ENCODE measurements at places on chromosomes 4 and X.

DNA sequence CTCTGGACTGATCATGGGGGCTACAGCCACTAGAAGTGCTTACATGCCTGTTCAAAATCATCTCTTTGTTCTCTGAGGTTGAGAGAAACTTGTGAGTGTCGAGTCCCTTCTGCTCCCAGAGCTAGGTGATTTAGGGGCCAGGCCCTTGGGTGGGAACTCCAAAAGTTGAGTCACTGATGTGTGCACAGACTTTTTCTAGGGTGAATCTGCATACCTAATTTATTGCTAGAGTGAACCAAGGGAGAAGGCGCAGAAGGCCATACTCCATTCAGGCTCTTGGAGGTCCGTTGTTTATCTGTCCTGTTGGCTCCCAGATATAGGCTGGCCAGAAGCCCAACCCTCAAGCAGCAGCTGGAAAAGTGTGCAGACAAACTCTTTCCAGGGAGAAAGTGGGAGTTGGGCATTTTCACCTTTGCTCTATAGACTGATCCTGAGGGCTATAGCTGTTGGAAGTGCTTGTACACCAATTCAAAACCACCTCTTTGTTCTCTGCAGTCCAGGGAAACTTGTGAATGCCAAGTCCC, 80.8 kb upstream of the ARX start:
- no peak for DNase-seq

GRCh38 chr4:153369021-153369420, 24.5 kb downstream of the MND1 start:
- DNase-seq = no peak

DNA sequence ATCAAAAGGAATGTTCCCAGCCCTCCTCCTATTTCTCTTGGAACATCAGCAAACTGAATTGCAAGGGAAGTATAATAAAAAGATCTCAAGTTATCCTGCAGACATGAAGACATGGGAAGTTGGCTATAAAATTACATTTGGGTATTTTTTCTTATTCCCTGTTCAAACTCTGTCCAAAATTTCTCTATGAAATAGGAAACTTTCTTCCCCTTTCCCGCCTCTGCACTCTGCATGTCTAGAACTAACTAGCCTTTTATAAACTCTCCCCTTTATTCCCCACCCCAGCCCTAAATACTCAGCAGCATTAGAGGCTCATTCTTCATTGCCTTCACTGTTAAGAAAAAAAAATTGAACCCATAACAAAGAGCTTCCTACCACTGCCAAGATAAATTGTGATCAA, 126.7 kb upstream of the EDNRA start:
- no peak for DNase-seq

- no peak for DNase-seq
These were observed 2.3 kb downstream of the LINC00632 start for GRCh38 chrX:140711894-140712293.

DNA sequence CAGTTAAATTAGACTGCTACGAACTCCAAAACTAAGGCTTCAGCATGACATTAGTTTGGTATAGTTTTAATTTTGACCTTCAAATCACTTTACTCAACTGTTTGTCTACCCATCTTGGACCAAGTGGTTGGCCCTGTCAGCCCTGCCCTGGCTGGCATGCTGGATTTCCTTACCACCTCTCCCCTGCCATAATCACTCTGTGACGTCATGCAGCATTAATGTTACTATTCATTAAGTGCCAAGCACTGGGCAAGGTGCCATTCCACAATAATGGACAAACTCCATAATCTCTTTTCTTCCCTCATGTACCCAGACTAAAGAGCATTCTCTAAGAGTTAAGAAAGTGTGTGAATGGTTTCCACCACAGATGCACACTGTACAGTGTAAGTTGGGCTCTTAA, 277.0 kb upstream of the INTU start:
- DNase-seq = no peak

All from DMS 273 treated with DMSO at 0.1 percent for 48 hours (cell line).